CD4-positive, alpha-beta T cell treated with Interleukin-1 beta for 1 hour (primary cell): ENCODE measurements at places on chromosomes 12 and 14.

GRCh38 chr12:20472102-20472782 is 103.9 kb downstream of the PDE3A start:
- DNase-seq = no peak

- DNase-seq = no peak
These were observed 720.9 kb downstream of the AACS start for GRCh38 chr12:125786143-125786542.

- DNase-seq = no peak
These were observed 187.9 kb upstream of the STXBP6 start for GRCh38 chr14:25237845-25238244.

DNA sequence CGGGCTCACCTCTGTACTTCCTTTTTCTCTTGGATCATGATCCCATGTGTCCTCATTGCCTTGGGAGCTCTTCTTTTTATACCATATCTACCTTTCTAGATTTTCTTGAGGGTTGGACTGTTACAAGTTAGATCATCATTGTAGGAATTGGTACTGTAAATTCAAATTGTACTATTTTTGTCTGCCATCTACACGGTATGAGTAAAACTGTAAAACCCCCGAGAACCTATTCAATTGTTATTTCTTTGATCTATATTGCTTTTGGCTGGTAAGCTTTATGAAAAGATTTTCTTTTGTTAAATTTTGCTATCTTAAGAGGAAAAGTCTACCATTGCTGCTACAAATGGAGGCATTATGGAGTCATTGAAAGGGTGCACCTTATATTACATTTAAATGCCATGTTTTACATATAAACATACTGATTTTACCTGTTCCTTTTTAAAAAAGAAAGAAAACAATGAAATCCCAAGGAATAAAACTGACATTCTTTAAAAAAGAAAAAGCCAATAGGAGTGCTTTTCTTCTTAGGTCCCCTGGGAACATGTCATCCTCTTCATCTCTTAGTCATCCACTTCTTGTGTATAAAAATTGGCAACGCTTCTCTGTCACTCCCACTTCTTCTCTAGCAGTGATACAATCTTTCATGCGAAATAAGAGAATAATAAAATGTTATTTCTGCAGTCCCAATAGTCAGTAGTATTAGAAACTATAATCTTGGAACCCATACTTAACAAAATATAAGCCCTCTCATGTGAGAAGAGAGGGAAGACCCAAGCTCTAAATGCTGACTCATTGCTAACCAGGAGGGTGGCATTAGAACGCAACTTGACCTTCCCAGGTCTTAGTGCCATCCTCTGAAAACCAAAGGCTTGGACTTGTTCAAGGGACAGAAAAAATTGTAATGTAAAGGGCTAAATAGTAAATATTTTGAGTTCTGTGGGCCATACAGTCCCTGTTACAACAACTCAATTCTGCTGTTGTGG is 20.4 kb downstream of the RGS6 start:
- no peak for DNase-seq

- no peak for DNase-seq
These were observed 1.3 kb downstream of the FAM181A start for GRCh38 chr14:93928184-93929047.

DNA sequence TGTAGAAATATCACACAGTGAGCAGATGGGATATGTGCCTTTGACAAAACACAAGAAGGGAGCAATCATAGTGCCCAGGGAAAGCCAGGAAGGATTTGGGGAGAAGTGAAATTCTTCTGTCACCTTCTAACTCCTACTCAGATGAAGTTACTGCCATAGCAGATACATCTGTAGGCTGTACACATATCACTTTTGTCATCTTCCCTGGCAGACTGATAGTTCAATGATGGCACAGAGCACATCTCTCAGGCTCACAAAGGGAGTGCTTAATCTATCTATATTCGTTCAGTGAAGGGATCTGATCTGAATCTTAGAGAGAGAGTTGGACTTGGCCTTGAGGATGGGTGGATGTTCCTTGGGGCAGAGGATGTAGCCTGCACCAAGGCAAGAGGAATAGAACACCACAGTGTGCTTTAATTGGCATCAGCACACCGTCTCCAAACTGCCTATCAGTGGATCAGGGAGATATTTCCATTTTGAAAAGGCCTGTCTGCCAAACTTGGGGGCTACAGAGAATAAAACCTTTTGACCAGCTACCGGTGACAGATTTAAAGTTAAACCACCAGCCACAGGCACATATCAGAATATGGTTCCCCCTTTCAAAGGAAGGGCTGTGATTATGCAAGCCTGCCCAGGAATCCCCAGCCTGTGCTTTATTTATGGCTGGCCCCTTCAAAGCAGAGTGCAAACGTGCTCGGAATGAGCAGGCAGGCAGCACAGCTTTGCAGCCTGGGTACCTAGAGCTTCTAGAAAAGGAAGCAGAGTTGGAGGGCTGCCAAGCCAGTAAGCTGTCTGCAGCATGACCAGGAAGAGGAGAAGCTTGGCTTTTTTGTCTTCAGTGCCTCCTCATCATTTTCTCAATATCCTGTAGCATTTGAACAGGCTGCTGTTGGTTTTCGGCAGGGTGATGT is 165.5 kb upstream of the DYRK2 start:
- peak; percentile 75 for DNase-seq

GRCh38 chr14:87148655-87149054 is 844.3 kb downstream of the GALC start:
- no peak for DNase-seq

- DNase-seq = peak; percentile 52
These were observed 1104.1 kb upstream of the TMEM132C start for GRCh38 chr12:127162902-127163301.

- no peak for DNase-seq
These were observed 29.0 kb downstream of the ADGRD1 start for GRCh38 chr12:130982565-130983225.

DNA sequence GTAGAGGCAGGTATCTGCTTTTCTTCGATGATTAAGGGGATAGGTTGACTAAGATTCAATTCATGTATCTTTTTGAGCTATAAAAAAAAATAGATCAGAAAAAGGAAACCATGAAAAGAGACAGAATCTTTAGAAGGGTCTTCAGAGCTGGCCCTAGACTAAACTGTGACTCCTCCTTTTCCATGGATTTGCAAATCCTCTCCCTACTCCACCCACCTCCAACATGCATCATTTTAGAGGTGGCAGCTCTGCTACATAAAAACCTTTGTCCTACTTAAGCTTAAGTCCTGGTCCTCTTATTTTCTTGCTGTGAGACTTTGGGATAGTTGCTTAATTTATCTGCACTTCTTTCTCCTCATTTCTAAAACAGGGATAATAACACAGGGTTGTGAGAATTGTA is 48.4 kb upstream of the LIMA1 start:
- DNase-seq = no peak

GRCh38 chr12:22765421-22766130 is 140.6 kb downstream of the ETNK1 start:
- no peak for DNase-seq

DNA sequence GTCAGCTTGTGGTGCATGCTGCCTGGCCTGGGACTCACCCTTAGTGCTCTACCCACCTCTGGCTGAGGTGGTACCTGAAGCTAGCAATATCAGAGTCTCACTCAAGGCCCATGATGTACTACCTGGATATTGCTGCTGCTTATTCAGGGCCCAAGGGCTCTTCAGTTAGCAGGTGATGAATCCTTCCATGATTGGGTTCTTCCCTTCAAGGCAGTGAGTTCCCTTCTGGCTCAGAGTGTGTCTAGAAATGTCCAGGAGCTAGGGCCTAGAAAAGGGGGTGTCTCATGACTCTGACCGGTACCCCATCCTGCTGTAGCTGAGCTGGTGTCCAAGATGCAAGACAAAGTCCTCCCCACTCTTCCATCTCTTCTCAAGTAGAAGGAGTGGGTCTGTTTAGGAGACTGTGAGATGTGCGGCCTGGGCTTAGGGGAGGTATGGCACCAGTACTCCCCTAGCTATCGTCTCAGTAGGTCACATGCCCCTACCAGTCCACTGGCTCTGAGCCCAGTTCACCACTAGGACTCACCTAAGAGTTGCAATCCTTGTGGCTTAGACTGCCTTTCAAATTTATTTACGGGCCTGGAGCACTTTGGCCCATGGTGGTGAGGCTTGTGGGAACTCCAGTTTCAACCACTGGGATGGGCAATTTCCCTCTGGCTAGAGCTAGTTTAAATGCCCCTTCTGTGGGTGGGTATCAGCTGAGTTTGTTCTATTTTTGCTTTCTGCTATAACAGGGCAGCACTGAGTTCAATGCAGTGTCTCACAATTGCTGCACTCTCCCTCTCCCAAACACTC is 12.2 kb downstream of the PRORP start:
- DNase-seq = no peak

GRCh38 chr12:116093915-116094314 is 183.6 kb downstream of the MED13L start:
- DNase-seq = no peak

GRCh38 chr14:91456283-91456682 is 38.7 kb upstream of the CCDC88C start:
- no peak for DNase-seq

DNA sequence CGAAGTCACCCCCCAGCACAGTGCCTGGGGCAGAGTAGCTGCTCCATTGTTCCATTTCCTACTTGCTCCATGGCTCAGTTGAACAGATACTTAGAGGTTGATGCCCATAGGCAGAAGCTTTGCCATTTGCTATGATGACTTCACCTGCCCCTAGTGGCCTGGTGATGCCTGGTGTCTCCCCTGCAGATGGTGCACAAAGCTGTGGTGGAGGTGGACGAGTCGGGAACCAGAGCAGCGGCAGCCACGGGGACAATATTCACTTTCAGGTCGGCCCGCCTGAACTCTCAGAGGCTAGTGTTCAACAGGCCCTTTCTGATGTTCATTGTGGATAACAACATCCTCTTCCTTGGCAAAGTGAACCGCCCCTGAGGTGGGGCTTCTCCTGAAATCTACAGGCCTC is 10.6 kb downstream of the SERPINA5 start:
- no peak for DNase-seq

DNA sequence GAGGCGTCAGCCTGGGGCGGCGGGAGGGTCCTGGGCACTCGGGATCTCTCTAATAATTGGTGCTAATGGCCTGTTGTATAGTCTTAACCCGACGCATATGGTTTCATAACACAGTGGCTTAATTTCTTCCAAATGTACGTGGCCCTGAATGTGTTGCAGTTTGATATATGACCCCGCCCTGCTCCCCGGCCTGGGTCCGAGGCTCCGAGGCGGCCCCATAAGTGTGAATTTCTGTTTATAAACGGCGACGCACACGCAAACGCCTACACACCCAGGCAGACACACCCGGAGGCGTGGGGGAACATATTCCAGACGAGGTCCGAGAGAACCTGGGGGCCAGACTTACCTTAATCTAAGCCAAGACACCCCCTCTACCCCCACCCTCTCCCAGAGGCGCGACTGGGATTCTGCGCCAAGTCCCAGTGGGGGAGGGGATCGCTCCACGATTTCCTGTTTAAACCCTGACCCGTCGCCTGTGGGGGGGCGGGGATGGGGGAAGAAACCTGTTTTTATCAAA is 9.7 kb upstream of the HOXC6 start:
- DNase-seq = no peak

- DNase-seq = no peak
These were observed 72.9 kb upstream of the DYNC1H1 start for GRCh38 chr14:101891471-101891870.

DNA sequence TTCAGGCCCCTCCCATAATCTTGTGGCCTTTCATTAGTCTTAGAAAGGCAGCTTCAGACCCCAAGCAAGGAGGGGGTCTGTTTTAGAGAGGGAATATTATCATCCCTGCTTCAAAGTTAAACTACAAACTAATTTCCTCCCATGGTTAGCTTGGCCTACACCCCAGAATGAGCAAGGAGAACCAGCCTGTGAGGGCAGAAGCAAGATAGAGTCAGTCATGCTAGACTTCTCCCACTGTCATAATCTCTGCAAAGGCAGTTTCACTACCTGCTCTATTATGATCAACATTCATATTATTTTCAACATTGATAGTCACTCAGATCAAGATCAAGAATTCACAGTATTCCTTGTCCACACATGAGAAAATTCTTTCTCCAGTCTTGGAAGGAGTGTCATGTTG is 105.1 kb downstream of the GXYLT1 start:
- no peak for DNase-seq
